Lung (tissue), 17 donors: ENCODE measurements at places on chromosomes 7 and 10. TPM values are rescaled to one million over a fixed set of nuclear protein-coding genes. Genes with fewer than 3 reads are reported as not detected.

- DNase-seq, result no peak
Observed at GRCh38 chr10:100208276-100208675, 21.1 kb downstream of the CHUK start.

NANOS1 gene
- polyA plus RNA-seq, result 0.73 TPM

SCIN gene
- 4.5 TPM for polyA plus RNA-seq

GRCh38 chr10:122659651-122660050, 40.0 kb downstream of the C10orf120 start:
- DNase-seq, result no peak

GRCh38 chr7:21966271-21966670, 20.6 kb upstream of the CDCA7L start:
- DNase-seq, result no peak

AKR1C4 gene
- polyA plus RNA-seq, result 0.02 TPM

SFRP4 gene
- polyA plus RNA-seq, result 3.5 TPM
